Stimulated activated CD8-positive, alpha-beta memory T cell treated with anti-CD3 and anti-CD28 coated beads, Interleukin-4, amount 100 ng/mL, for 1 hour (primary cell): ENCODE measurements at places on chromosomes 4 and X.

- no peak for DNase-seq
Observed at GRCh38 chr4:83012200-83012686, 1.6 kb upstream of the LIN54 start.

DNA sequence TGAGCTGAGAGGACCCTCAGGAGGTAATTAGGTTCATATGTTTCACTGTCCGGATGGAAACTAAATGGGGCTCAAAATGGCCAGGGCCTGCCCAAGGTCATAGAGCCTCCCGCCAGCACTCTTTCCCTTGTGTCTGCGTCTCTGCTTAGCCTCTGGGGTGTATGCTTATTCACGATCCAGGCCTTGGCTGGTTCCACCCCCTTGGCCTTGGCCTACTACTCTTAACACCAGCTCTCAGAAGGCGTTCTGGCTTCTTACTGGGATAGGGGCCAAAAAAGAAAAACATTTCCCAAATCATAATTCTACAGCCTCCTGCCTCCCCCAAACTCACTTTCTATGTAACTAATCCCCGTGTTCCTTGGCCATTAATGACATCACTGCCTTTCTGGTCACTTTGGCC lies 68.8 kb downstream of the RTL5 start:
- DNase-seq = no peak

DNA sequence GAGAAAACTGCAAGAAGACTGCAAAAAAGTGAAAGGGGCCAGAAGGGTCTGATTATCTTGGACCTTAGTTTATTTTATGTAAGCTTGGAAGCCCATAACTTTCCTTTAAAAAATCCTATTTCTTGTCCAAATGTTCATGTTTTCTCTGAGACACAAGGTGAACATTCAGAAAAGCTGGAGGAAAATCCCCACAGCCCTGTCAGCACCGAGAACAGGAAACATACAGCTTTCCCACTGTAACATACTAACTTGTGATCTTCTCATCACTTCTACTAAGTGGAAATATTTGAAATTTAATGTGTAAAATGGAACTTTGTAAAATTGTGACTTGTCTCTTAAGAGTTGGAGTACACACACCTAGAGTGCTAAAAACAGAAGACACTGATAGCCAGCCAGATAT lies 21.3 kb downstream of the GPR174 start:
- DNase-seq = no peak

- DNase-seq = no peak
Observed at GRCh38 chrX:77749695-77750094, 36.3 kb downstream of the ATRX start.

DNA sequence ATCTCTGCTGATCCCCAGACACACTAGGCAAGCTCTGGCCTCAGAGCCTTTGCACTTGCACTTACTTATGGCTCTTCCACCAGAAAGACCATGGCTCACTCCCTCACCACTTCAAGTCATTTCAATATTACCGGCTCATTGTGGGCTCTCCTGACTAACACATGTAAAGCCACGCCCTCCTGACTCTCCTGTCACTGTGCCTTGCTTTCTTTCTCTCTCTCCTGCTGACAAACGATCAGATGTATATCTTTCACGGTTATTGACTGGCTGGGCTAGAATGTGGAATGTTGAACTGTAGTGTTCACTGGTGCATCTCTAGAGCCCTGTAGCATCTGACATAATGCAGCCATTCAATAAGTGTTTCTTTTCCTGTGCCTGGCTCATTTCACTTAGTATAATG lies 425.1 kb downstream of the RAB28 start:
- DNase-seq = no peak

GRCh38 chrX:48938721-48939425 lies 18.5 kb downstream of the OTUD5 start:
- DNase-seq = no peak

GRCh38 chr4:43339435-43339834 lies 446.9 kb downstream of the GRXCR1 start:
- no peak for DNase-seq

- DNase-seq = no peak
Observed at GRCh38 chr4:38644201-38644600, 19.8 kb upstream of the KLF3 start.

DNA sequence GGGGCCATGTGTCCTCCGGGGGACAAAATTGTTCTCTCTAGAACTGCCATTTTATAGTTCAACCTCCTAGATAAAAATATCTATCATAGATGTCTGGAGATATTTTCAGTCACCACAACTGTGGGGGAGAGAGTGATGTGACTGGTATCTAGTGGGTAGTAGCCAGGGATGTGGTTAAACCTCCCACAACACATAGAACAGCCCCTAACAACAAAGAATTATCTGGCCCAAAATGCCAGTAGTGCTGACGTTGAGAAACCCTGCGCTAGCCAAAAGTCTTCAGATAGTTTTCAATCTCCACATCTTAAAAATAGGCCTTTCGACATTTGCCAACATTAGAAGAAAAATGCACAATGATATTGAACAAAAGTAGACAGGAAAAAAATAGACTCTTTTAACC lies 19.0 kb upstream of the SUPT20HL2 start:
- DNase-seq = no peak

DNA sequence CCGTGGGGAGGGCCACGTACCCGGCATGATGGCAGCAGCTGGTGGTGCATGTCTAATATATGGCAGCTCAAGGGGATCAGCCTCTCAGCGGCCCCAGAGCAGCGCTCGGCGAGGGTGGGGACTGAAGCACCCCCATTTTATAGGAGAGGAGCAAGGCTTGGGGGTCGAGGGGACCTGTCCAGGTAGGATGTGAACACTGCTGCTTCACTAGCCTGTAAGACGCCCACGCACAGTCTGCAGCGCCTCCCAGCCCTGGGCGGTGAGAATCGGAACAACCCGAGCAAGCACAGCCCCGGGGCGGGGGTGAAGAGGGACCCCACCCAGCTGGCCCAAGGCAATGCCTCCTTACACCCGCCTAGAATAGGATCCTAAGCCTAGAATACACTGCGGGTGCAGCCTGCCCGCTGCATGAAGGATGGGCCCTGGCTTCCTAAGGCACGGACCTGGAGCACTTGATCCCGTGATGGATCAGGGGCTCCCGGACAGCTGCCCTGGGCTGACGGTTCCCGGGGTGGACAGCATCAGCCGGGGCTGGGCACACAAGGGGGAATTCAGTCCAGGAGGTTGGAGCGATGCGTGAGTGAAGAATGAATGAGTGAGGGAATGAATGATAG lies 17.6 kb downstream of the ADRA2C start:
- DNase-seq = no peak

GRCh38 chrX:95733426-95733825 lies 951.2 kb upstream of the DIAPH2 start:
- DNase-seq = no peak

DNA sequence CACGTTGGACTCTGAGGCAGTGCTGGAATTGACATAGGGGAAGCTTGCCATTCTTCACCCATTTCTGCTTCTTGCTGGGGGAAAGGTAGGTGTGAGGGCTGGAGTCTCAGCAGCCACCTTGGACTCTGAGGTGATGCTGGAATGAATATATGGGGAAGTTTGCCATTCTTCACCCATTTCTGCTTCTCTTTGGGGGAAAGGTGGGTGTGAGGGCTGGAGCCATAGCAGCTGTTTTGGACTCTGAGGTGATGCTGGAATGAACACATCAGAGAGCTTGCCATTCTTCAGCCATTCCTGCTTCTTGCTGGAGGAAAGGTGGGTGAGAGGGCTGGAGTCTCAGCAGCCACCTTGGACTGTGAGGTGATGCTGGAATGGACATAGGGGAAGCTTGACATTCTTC lies 115.1 kb downstream of the CRLF2 start:
- DNase-seq = no peak

DNA sequence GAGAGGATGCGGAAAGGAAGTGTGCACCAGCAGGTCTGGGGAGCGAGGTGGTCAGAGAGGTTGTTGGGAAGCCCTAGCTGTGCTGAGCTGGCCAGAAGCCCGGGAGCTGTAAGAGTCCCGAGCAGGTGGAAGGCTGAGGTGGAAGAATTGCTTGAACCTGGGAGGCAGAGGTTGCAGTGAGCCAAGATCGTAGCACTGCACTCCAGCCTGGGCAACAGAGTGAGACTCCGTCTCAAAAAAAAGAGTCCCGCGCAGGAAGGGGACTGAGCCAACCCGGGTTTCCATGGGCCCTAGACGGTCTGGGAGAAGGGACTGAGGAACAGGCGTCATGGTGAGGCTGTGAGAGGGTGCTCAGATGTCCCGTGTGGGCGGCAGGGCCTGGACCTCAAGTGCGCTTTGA lies 12.7 kb upstream of the FGFR3 start:
- DNase-seq = no peak

GRCh38 chr4:138645289-138645688 lies 370.3 kb upstream of the NOCT start:
- DNase-seq = no peak

GRCh38 chr4:15378062-15378461 lies 49.8 kb upstream of the C1QTNF7 start:
- DNase-seq = no peak

DNA sequence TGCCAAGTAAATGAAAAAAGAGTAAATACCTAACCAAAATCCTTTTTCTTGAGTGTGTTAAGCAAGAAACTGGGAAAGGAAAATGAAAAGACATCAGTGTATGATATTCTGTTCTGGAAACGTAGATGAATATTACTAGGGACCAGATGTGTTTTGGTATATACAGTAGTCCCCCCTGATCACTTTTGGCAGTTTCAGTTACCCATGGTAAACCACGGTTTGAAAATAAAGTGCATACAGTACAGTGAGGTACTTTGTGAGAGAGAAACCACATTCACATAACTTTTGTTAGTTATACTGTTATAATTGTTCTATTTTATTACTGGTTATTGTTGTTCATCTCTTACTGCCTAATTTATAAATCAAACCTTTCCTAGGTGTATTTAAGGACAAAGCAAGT lies 250.9 kb downstream of the TENM3 start:
- no peak for DNase-seq

- DNase-seq = no peak
Observed at GRCh38 chr4:183364025-183364424, 41.8 kb upstream of the CLDN24 start.

- no peak for DNase-seq
Observed at GRCh38 chr4:13483768-13484121, 395 bp downstream of the RAB28 start.

- DNase-seq = no peak
Observed at GRCh38 chr4:38904090-38904666, 36.6 kb downstream of the FAM114A1 start.

DNA sequence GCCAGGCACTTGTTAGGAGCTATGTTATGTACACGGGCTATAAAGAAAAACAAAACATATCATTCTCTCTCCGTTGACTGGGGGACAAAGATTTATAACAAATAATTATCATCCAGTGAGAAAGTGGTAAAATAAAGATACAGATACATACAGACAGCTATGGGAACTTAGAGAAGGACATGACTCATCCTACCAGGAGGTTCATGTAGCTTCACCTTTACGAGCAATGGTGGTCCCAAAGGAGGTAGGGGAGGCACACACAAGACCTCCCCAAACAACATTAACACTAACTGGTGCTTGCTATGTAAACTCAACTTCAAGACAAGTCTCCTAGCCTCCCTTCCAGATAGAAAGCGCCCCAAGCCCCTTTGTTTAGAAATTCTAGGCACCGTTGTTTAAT lies 8.9 kb downstream of the AMBN start:
- DNase-seq = no peak

DNA sequence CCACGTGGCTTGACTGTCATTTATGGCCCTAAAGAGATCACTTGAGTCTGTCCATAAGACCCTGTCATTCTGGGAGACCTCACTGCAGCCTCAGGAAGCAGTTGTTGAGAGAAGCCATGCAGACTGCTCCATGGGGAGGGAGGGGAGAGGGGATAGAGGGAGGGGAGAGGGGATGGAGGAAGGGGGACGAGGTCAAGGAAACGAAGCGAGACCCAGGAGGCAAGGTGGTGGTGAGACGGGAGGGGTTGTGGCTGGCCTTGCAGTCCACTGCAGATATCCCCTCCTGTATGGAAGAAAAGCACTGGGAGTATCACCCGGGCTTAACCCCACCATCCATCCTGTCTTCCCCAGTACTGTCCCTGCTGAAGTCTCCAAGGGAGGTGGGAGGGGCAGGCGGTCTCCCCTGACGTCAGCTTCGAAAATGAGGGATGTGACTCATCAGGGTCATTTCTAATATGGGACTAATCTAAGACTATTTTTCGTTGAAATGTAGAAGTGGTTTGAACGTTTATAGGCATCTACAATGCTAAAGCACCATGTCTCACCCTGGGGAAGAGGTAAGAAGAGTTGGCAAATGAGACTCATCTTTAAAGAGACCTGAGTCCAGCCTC lies 5.6 kb downstream of the TMEM255A start:
- no peak for DNase-seq

DNA sequence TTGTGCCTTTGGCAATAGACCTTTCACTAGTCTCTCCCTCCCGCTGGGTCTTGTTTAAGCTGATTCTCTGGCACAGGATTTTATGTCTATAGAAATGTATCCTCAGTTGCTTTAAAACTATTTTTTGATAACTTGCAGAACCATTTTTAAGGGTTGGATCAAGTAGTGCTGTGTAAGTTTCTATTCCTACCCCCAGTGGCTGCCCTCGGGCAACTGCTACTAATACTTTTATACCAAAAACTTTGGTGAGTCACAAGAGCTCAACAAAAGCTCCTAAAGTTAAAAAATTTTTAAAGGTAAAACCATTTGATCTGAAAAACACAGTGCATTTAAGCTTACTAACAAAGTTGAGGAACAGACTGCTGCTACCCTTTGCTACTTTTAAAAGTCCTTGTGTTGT lies 1460.6 kb upstream of the PCDH7 start:
- no peak for DNase-seq

DNA sequence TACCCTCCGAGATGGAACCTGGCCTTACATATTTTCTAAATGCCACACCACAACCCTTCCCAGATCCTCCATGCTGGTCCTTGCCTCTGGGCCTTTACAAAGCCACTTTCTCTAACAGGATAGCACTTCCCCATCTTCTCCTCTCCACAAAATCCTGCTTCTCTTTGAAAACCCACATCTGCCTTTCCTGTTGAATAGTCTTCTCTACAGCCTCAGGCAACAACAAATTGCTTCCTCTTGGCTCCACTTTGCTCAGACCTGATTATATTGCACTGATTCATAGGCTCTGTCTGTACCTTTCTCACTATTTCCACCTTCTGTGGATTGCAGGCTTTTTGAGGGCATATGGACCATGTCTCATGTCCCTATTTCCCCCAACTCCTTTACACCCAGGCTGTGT lies 203.7 kb upstream of the MBNL3 start:
- no peak for DNase-seq

GRCh38 chr4:57426779-57427395 lies 316.7 kb upstream of the IGFBP7 start:
- no peak for DNase-seq

- no peak for DNase-seq
Observed at GRCh38 chr4:177562859-177563258, 120.6 kb upstream of the AGA start.

- no peak for DNase-seq
Observed at GRCh38 chrX:135543924-135544323, 23.5 kb downstream of the INTS6L start.

GRCh38 chr4:31187979-31188378 lies 467.8 kb downstream of the PCDH7 start:
- DNase-seq = no peak

GRCh38 chr4:18020145-18020670 lies 1.3 kb downstream of the LCORL start:
- no peak for DNase-seq

- no peak for DNase-seq
Observed at GRCh38 chr4:1191621-1192020, 19.2 kb upstream of the SPON2 start.
